ENCODE measurements at places on chromosomes 3 and 15. TPM values are rescaled to one million over a fixed set of nuclear protein-coding genes. Genes with fewer than 3 reads are reported as not detected.

SIDT1 gene
- total RNA-seq: 37.4 TPM

ATP8B4 gene
- total RNA-seq: 15.3 TPM

RETNLB gene
- total RNA-seq: not detected

NLGN1 gene
- 61.6 TPM for total RNA-seq

GPR27 gene
- total RNA-seq: 15.7 TPM

CPN2 gene
- total RNA-seq: not detected

RYR3 gene
- total RNA-seq: 62.5 TPM

CNTN3 gene
- total RNA-seq: 16.2 TPM

MANF gene
- total RNA-seq: 19.3 TPM

GOLGA8K gene
- 0.64 TPM for total RNA-seq

GOLGA8Q gene
- total RNA-seq: 1.6 TPM

THRB gene
- total RNA-seq: 7.7 TPM

LAMB2 gene
- 79.4 TPM for total RNA-seq

TM6SF1 gene
- 1.8 TPM for total RNA-seq

COLQ gene
- total RNA-seq: 2.5 TPM

EIF4A2 gene
- 535 TPM for total RNA-seq

C2CD4A gene
- 0.73 TPM for total RNA-seq

ACAN gene
- 0.45 TPM for total RNA-seq

CCDC12 gene
- total RNA-seq: 23.0 TPM

FBXW12 gene
- 1.2 TPM for total RNA-seq

ACSBG1 gene
- total RNA-seq: 3.1 TPM

TFDP2 gene
- total RNA-seq: 61.8 TPM

GPR156 gene
- total RNA-seq: 6.2 TPM

EIF5A2 gene
- 5.6 TPM for total RNA-seq

NIT2 gene
- 18.2 TPM for total RNA-seq

CCR9 gene
- total RNA-seq: not detected

TRIM42 gene
- not detected for total RNA-seq

ARHGEF26 gene
- 10.1 TPM for total RNA-seq

ITIH3 gene
- total RNA-seq: 0.45 TPM

NRROS gene
- total RNA-seq: 1.9 TPM

CYP8B1 gene
- total RNA-seq: not detected

AADACL2 gene
- total RNA-seq: not detected

GOLGA8T gene
- 0.64 TPM for total RNA-seq

ADCY5 gene
- 23.5 TPM for total RNA-seq

ACTC1 gene
- total RNA-seq: 4.7 TPM
